ENCODE measurements at places on chromosomes 12 and 14. TPM values are rescaled to one million over a fixed set of nuclear protein-coding genes. Genes with fewer than 3 reads are reported as not detected.

PLCZ1 gene
- not detected for total RNA-seq

EML5 gene
- total RNA-seq: 0.50 TPM

NANOG gene
- not detected for total RNA-seq

GYS2 gene
- total RNA-seq: not detected

SPSB2 gene
- total RNA-seq: 9.5 TPM

IAPP gene
- not detected for total RNA-seq

ESR2 gene
- 0.11 TPM for total RNA-seq

PAPOLA gene
- 94.1 TPM for total RNA-seq

SLC39A2 gene
- not detected for total RNA-seq

CLEC12A gene
- not detected for total RNA-seq

ASIC1 gene
- total RNA-seq: 0.66 TPM

RD3L gene
- total RNA-seq: not detected

POTEG gene
- total RNA-seq: not detected

SLC5A8 gene
- total RNA-seq: not detected

DDN gene
- total RNA-seq: 0.33 TPM

MMP14 gene
- 519 TPM for total RNA-seq

CAPZA3 gene
- not detected for total RNA-seq

TMEM132D gene
- 2.0 TPM for total RNA-seq

FAM186B gene
- 0.22 TPM for total RNA-seq

MAP3K12 gene
- total RNA-seq: 27.3 TPM

PLEK2 gene
- total RNA-seq: 8.7 TPM

GPR84 gene
- total RNA-seq: not detected

BIN2 gene
- not detected for total RNA-seq

KERA gene
- total RNA-seq: not detected

OR6C2 gene
- not detected for total RNA-seq

SCNN1A gene
- under 0.01 TPM for total RNA-seq

SETD3 gene
- 49.9 TPM for total RNA-seq

PMCH gene
- not detected for total RNA-seq

KRT78 gene
- not detected for total RNA-seq

SOX5 gene
- total RNA-seq: 18.2 TPM

HOXC4 gene
- total RNA-seq: not detected

ATXN3 gene
- 48.2 TPM for total RNA-seq

TAS2R14 gene
- 2.9 TPM for total RNA-seq
